Stomach (tissue), 19 donors: ENCODE measurements at places on chromosomes 16 and 17. TPM values are rescaled to one million over a fixed set of nuclear protein-coding genes. Genes with fewer than 3 reads are reported as not detected.

DNA sequence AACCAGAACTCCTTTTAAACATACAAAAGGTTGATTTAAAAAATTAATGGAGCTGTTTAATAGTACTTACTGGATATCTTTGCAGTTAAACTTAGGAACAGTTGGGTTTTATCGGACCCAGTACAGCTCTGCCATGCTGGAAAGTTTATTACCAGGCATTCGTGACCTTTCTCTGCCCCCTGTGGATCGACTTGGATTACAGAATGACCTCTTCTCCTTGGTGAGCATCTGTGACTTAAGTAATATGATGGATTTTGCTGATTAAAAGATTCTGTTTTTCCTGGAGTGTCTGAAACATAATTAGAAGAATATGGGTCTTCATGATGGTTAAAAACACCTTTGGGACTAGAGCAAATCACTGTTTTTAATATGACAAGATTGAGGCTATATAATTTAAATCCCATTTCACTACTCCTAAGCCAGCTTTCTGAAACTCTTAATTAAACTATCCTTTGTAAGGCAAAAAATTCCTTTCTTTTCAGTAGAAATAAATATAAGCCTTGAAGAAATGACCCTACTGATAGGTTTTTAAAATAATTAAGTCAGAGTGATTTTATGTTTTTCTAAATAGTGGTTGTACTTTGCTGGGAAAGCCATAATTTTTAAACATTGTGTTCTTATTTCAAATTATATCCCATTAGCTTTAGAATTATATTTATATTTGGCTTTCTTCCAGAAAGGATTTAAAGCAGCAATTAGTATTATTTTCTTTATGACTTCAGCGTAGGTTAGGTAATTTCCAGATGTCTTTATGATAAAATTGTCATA lies 45.7 kb upstream of the KPNB1 start:
- peaks cover 21% of the 10 kb centered on the region for H3K4me1 ChIP-seq
- H3K27me3 ChIP-seq = no peaks in the 10 kb centered on the region
- peaks cover 99% of the 10 kb centered on the region for H3K36me3 ChIP-seq
- peak overlapping the region; percentile 3 for H3K27ac ChIP-seq
- DNase-seq = no peak

- no peak overlapping the region for H3K27ac ChIP-seq
- no peaks in the 10 kb centered on the region for H3K36me3 ChIP-seq
- H3K4me1 ChIP-seq = no peaks in the 10 kb centered on the region
These were observed 250.4 kb upstream of the N4BP1 start for GRCh38 chr16:48860341-48860740.

DNA sequence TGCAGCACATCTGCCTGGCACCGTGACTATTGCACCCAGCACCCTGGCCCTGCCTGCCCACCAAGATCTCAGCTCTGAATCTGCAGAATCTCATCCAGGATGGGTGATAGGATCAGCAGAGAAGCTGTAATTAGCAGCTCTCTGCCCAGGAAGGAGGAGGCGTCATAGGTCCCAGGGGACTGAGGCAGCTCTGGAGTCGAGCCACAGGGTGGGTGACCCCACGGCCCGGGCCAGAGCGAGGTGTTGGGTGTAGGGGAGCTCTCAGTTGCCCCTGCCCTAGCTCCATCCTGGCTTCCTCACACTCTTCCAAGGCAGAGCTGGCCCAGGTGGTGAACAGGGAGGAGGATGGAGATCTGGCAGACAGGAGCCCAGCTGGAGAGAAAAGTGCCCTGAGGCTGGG lies 18.2 kb upstream of the FAM83G start:
- no peak overlapping the region for H3K27ac ChIP-seq
- H3K4me1 ChIP-seq = no peaks in the 10 kb centered on the region
- no peaks in the 10 kb centered on the region for H3K27me3 ChIP-seq
- DNase-seq = no peak
- H3K36me3 ChIP-seq = no peaks in the 10 kb centered on the region

- H3K36me3 ChIP-seq = no peaks in the 10 kb centered on the region
- DNase-seq = peak; percentile 20
- H3K4me3 ChIP-seq = no peak overlapping the region
- no peaks in the 10 kb centered on the region for H3K27me3 ChIP-seq
These were observed 207.5 kb downstream of the CDH13 start for GRCh38 chr16:82834151-82834815.

DNA sequence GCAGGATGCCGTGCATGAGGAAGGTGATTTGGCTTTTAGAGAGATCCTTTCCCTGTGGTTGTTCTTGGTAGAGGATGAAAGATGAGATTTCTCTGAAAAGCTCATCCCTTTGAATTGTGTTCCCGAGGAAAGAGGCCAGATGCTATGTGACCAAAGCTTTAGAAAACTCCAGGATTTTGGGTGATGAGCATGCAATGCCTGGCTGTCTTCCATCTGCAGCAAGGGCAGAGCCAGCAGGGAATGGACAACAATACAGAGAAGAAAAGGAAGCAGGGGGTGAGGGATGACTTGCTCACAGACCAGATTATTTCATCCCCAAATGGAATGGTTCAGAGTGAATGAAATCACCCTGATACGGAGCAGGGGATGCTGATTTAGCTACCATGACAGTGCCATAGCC lies 949.7 kb upstream of the EEF2KMT start:
- H3K4me1 ChIP-seq = no peaks in the 10 kb centered on the region
- no peak overlapping the region for H3K4me3 ChIP-seq
- H3K27me3 ChIP-seq = no peaks in the 10 kb centered on the region
- no peak for DNase-seq
- H3K36me3 ChIP-seq = no peaks in the 10 kb centered on the region
- H3K27ac ChIP-seq = no peak overlapping the region

DNA sequence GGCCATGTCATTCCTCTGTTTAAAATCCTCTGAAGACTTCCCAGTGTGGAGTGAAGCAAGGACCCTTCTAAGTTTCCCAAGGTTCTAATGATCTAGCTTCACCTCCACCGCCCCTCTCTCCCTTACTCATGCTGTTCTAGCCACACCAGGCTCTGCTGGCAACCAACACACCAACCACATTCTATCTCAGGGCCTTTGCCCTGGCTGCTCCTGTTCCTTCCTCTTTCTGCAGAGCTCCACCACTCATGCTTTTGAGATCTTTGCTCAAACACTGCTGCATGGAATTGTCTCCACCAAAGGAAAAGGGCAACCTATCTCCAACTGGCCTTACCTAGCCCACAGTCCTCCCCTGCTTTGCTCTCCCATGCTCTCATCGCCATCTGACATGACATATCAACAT lies 128.7 kb downstream of the XYLT1 start:
- H3K4me1 ChIP-seq = peaks cover 50% of the 10 kb centered on the region
- H3K4me3 ChIP-seq = no peak overlapping the region
- DNase-seq = no peak
- no peaks in the 10 kb centered on the region for H3K27me3 ChIP-seq

DNA sequence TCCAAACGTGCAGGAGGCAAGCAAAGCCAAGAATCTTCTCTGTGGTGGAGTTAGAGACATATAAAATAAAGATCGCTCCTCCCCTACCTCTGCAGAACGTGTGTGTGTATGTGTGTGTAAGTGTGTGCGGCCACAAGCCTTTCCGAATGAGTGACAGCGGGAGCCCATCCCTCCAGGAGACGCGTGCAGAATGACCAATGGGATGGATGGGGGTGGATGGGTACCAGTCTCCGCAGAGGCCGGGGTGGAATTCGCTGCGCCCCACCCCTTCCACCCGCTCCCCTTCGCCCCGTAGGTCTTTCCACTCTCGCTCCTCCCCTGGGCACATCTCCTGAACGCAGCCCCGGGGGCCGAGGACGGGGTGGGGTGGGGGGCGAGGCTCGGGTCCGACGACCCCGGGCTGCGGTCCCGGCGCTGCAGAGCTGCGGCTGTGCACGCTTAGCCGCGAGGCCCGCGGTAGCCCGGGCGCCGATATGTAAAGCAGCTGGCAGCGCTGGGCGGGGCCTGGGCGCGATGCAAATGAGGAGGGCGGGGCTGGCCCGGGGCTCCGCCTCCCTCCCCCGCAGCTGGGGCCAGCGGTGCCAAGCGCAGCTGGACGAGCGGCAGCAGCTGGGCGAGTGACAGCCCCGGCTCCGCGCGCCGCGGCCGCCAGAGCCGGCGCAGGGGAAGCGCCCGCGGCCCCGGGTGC lies at the start of gene PRKCB:
PRKCB (plus strand) TSS at position 594 of the 688 bp plus-strand sequence.
- peaks cover 31% of the 10 kb centered on the region for H3K27me3 ChIP-seq
- peak within 1 kb of the TSS; percentile 49 for H3K27ac ChIP-seq
- peak; percentile 68 for DNase-seq
- peak within 1 kb of the TSS; percentile 55 for H3K4me3 ChIP-seq
- peaks cover 20% of the 10 kb centered on the region for H3K4me1 ChIP-seq

DNA sequence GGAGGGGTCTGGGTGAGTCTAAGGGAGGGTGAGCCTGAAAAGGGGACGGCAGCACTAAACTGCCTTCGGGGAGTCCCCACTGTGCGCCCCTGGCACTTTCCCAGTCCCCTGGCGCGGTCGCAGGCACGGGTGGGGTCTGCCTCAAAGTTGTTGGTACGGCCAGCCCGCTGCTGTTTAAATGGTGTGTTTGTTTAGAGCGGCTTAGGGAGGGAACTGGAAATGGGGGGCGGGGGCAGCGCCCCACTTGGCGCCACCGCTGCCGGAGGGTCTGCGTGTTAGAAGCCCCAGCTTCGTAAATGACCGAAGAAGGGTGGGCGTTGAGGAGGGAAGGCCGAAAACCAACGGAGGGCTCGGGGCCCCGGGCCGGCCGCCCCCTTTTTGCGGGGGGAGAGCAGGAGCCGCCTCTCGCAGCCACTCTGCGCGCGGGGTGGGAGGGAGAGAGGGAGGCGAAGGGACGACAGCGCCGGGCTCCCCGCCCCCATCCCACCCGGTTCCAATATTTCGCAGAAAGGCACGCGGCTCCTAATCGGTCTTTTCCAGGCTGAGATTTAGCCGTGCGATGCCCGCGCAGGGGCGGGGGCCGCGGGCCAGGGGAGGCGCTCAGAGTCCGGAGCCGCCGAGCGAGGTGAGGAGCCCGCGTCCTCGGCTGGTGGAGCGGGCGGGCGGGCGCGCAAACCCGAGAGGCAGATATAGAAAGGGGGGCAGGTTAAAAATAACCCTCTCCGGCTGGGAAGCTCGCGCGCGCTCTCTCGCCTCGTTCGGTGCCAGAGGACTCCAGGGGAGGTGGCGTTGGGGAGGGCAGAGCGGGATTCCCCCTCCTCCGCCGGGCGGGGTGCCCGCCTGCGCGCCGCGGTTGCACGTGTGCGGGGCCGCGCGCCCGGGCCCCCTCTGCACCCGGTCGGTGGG lies 54.9 kb downstream of the SREBF1 start:
- H3K4me3 ChIP-seq = peak overlapping the region; percentile 69
- peak; percentile 92 for DNase-seq
- H3K27ac ChIP-seq = peak overlapping the region; percentile 90
- H3K36me3 ChIP-seq = no peaks in the 10 kb centered on the region

DNA sequence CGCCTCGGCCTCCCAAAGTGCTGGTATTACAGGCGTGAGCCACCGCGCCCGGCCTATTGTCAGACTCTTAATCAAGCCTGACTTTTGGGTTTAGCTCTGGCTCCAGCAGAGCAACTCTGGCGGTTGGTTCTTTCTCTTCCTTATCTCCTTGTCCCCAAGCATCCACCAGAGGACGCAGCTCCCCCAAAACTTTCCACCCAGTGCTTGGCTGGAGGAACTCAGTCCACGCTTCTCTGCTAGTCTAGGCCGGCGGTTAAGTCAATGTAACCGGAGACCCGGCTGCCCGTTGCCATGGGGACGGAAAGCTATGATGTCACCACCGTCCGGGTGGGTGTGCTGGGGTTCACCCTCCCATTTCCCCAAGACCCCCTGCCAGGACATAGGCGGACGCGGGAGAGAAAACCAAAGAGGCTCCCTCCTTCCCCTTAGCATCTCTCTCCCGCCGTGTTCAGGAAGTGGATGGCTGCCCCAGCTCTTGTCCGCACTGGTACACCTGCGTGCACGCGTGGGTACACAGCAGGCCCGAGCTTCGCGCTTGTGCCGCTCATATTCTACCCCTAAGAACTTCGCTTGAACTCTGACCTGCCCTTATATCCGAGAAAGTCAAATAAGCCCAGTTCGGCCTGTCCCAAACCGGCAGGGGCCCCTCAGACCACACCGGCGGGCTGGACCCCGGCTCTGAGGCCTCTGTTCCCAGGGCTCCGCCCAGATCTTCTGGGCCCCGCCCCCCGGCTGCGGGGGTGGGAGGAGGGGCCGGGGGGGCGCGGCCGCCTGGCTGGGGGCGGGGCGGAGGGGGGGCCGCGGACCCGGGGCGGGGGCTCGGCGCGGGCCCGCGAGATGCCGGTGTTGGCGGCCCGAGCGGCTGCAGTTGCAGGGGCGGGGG lies at the start of gene RND2:
RND2 (plus strand) TSS at position 825 of the 883 bp plus-strand sequence. CDS start 117 bp downstream, outside the sequence.
- DNase-seq = peak; percentile 76
- H3K4me1 ChIP-seq = peaks cover 24% of the 10 kb centered on the region
- peak within 1 kb of the TSS; percentile 69 for H3K27ac ChIP-seq
- no peaks in the 10 kb centered on the region for H3K27me3 ChIP-seq
- H3K36me3 ChIP-seq = no peaks in the 10 kb centered on the region
- peak within 1 kb of the TSS; percentile 49 for H3K4me3 ChIP-seq

DNA sequence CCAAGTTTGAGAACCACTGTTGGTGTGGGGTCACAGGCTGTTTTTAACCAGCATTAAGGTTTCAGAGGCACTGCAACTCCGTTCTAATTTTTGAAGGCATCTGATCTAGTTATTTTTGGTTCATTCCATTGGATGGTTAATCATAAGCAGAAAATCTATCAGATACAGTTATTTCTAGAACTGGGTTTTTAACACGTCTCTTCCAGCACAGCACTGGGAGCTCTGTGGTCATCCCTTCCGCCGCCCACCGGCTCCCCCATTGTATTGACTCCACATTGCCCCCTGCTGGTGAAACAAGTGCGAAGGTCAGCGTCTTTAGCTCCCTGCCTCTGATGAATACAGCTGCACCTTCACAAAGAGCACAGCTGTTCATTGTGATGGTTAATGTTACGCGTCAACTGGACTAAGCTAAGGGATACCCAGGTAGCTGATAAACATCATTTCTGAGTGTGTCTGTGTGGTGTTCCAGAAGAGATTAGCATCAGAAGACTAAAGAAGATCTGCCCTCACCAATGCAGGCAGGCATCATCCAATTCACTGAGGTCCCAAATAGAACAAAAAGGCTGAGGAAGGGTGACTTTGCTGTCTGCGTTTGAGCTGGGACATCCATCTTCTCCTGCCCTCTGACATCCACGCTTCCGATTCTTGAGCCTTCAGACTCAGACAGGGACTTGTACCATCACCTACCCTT lies 8.5 kb downstream of the CCL18 start:
- peak; percentile 62 for DNase-seq
- H3K4me3 ChIP-seq = no peak overlapping the region
- H3K27me3 ChIP-seq = no peaks in the 10 kb centered on the region
- H3K27ac ChIP-seq = no peak overlapping the region

Gene SEC14L5
- 0.15 TPM for polyA plus RNA-seq

Gene SLC22A31
- 1.4 TPM for polyA plus RNA-seq

Gene CDRT15L2
- not detected for polyA plus RNA-seq
